ENCODE measurements at places on chromosomes 11 and 22.

DNA sequence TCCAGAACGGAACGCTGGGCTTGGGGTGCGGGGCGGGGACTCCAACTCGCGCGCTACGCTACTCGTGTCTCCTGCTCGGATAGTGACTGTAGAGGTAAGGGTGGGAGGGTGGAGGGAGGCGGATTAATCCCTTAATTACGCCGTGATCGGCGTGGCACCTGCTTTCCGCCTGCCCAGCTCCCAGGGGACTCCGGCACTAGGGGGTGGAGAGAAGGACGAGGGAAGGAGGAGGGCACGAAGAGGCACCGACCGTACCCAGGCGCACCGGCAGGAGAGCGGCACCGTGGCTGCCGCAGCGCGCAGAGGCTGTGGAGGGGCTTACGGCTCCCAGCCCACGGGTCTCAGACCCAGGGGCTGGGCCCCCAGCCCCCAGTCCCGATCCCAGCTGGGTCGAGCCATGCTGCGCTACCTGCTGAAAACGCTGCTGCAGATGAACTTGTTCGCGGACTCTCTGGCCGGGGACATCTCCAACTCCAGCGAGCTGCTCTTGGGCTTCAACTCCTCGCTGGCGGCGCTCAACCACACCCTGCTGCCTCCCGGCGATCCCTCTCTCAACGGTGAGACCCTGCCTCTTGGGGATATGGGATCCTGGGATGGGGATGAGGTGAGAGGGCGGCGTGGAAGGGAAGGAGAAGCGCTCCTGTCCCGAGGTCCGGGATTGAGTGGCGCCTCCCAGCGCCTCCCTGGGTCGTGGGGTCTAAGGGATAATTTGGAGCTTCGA, at the start of gene ROBO3:
Gene ROBO3 (plus strand): TSS at position 252 of the 721 bp plus-strand sequence. CDS start 146 bp downstream, at position 398.
- DNase-seq, result no peak

DNA sequence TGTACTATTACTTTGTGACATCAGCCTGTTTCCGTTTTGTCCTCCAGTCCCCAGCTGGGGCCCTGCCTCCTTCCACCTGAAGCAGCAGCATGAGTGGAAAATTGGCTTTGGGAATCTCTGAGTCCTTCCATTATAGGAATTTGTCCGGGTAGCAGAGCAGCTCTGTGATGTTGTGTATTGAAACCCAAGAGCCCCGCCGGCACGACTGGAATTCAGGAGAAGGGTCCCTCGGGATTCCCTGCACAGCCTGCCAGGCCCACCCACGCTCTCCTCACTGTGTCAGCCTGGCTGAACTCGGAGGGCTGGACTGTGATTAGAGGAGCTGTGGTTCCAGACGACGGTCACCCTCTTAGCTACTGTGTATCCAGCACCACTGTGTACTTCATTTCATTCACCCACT, 18.8 kb upstream of the TSPAN18 start:
- no peak for DNase-seq

GRCh38 chr11:106160494-106160893, 83.0 kb downstream of the AASDHPPT start:
- DNase-seq, result peak; percentile 11

DNA sequence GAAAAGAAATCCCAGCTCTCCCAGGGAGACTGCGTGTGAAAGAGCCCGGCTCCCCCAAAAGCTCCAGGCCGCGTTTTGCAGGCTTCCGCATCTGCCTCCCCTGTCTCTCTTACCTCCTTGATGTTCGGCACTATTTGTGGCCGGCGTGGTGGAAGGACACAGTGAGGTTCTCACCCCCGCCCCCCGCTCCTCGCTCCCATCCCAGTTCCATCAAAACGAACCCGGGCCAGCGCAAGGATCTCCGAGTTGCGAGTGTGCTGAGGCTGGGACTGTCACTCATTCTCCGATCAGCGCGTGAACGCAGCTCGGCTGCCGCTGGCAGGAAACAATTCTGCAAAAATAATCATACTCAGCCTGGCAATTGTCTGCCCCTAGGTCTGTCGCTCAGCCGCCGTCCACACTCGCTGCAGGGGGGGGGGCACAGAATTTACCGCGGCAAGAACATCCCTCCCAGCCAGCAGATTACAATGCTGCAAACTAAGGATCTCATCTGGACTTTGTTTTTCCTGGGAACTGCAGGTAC, at the start of gene NCAM1:
Gene NCAM1 (plus strand): TSS at position 275 of the 523 bp plus-strand sequence.
- peak; percentile 26 for DNase-seq

DNA sequence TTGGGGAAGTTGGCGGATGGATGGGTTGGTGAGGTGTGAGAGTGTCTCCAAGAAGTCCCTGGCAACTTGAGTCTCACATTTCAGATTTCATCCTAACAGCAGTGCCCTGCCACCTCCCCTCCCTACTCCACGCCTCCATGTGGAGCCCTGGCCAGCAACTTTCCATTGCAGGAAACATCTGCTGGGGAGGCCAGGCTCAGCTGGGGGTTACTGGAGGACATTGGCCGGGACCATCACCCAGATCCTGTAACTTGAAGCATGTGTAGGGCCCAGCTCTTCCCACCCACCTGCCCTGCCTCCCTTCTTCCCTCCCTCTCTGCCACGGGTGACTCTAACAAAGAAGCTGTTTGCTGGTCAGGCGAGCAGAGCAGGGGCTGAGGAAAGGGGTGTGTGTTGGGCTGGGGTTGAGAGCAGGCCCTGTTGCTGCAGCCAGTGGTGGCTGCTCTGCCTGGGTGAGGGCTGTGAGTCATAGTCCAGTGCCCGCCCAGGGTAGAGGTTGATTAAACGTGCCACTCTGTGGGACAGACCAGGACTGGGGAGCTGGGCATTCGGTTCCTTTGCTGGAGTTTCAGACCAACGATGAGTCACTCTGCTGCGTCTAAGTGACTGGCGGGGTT, 64.0 kb downstream of the SCN3B start:
- peak; percentile 77 for DNase-seq

DNA sequence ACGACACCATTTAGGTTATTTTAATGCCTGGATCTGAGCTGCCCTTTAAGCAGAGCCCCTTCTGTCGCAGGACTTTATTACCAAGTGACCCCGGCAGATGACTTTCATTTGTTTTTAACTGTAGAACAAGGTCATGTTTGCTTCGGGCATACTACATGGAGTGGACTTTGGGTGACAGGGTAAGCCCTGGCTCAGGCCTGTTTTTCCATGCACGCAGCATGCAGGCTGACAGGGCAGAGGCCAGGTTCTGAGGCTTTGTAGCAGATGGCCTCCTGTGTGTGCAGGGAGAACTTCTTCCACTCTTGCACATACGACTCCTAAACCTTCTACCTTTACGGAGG, 50.5 kb downstream of the SNX19 start:
- no peak for DNase-seq

DNA sequence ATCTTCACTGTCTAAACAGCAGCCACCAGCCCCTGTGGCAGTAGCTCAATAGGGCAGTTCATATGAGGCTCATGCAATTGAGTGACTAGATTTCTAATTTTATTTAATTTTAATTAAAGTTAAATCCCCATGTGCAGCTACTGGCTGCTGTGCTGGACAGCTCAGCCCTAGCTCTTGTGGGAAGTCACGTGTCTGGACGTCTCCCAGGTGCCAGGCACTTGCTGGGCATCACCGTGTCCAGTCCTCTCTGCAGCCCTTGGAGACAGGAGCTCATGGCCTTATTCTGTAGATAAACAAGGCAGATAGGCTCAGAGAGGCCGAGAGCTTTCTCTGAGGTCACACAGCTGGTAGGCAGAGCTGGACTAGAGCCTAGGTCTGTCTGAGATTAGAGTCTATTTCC, 95.0 kb downstream of the ARHGAP8 start:
- DNase-seq, result no peak

DNA sequence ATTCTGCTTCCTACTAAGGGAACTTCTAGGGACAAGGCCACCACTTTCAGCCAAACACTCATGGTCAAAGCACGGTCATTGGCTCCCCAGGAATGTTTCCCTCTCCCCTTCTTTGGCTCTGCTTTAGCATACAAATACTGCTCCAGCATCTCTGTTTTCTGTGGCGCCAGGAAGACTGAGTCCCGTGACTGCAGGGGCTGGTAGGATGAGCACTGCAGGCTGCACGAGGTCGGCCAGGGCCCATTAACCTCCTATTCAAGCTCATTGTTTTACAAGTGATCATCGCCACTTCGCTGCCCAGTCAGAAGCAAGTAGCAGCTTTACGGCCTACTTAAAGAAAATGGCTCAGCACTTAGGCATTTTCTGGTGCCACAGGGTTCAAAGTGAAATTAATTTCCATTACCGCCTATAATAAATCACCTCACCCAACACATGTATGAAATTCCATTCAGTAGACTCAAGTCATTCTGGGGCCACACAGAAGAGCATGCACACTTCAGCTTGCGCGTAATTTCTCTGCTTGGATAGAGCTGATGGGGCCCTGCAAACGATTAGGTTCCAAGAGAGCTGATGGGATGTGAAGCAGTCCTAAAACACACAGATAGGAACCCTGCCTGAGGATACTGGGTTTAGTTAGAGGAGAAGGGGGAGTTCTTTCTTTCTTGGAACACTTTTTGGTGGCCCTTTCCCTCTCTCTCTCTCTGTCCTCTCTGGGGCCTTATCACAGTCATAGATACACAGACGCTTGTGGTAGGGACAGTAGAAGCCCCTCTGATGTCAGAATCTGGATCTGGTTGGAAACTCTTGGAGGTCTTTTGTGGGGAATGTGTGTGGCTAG, 173.7 kb downstream of the KIF18A start:
- DNase-seq, result peak; percentile 75

- DNase-seq, result no peak
Observed at GRCh38 chr11:62777389-62777788, 6.2 kb downstream of the TAF6L start.

DNA sequence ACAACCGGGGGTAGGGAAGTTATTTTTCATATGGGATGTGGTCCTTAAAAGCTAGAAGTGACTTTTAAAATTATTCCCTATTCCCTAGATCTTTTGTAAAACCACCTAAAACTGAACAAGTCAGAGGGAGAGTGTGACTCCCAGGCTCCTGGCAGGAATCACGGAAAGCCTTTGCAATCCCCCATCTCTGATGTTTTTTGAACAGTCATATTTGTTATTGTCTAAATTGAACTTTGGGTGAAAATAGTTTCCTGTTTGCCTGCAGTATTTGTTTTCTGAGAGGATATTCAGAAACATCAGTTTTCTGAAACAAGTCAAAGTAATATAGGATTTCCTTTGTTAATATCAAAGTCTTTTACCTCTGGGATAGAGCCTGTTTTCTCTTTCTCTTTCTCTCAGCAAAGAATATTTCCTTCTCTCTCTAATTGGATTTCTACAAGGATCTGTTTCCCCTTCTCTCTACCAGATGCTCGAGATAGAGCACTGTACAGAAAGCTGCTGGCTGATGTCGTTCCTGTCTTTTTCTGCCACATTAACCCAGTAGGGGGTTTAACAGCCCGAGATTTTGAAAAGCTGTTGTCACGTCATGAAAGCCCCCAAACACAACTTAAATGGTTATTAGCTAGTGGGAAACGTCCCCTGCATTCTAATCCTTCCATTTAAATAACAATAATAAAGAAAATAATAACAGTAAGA, 132.2 kb upstream of the PITPNB start:
- DNase-seq, result no peak

DNA sequence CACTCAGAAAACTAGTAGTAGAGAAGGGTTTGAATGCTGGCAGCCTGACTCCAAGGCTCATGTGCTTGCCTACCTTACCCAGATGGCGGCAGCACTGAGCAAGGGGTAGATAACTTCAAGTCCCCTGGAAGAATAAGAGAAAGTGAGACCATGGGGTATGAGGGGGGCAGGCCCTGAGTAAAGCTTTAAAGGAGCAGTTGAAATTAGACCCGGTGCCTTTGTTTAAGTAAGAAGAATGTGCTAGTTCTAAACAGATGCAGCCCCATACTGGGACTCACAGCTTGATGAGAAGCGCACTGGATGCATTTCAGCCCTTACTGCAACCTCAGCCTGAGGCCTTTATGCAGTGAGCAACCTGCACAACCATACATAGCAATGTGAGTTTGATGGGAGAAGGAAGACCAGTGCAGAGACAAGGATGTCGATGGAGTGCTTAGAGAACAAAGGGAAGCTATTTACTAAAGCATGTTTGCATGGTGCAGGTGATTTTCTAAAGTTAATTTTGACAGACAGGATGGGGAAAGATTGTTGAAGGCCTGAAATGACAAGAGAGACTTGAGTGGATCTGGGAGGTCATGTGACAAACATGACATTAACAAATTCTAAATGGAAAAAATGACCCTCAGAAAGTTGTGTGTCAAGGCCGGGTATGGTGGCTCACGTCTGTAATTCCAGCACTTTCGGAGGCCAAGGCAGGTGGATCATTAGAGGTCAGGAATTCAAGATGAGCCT, 27.1 kb upstream of the TMA7B start:
- peak; percentile 13 for DNase-seq

GRCh38 chr11:74437441-74438042, 29.8 kb downstream of the KCNE3 start:
- no peak for DNase-seq

DNA sequence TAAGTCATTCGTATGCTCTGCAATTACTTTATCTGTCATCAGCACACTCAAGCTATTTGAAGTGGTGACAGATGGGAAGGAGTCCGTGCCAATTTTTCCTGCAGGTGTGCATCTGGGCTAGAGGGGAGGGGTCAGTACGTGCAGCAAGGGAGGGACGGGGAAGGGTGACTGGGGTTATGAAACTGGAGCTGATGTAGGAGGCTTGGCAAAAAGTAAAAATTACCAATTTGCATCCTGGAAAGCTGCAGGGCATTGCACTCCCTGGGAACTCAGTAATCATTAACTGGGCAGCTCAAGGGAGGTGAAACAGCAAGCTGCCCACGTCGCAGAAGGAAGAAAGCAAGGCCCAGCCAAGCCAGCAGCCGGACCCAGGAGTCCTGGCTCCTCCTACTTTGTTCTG, 87.1 kb upstream of the TMEM45B start:
- no peak for DNase-seq

GRCh38 chr11:13304655-13305335, 27.2 kb downstream of the BMAL1 start:
- no peak for DNase-seq

DNA sequence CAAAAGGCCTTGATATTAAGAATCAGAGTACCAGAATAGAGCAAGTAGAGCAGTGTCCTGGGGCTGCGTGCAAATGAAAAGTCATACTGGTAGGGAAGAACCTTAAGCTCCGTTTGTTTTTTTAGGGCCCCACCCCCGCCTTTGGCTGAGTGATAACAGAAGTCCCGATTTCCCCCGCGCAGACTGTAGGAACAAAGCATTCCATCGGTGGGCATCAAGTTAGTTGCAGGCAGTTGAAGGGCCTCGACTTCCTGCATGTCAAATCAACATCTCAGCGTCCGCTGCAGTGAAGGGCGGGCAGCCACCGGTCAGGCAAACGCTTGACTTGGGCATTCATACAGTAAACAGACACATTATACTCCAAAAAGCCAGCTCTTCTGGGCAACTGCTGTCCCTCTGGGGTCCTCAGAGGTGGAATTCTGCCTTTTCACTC, 11.7 kb downstream of the LRP4 start:
- DNase-seq, result peak; percentile 48

GRCh38 chr11:62656796-62657429, 3.8 kb upstream of the INTS5 start:
- no peak for DNase-seq

DNA sequence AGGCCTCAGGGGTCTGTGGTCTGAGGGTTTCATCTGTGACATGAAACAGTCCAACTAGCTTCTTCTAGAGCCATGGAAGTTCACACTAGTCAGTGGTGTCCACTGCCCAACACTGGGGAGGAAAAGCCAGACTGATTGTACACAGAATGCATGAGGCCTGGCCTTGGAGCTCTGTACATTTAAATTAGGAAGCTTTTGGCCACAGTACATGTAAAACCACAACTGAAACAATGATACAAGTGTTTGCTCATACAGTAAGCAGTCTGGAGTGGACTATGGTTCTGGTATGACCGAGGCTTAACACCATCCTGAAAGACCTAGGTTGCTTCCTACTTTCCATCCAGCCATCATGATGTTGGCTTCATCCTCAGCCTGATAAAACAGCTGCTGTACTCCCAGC, 73.8 kb upstream of the SESN3 start:
- no peak for DNase-seq

Measured in AG08396 (cell line).